ENCODE measurements at places on chromosomes 11 and 22.

- DNase-seq = no peak
These were observed 72.1 kb upstream of the SLC22A12 start for GRCh38 chr11:64518928-64519327.

DNA sequence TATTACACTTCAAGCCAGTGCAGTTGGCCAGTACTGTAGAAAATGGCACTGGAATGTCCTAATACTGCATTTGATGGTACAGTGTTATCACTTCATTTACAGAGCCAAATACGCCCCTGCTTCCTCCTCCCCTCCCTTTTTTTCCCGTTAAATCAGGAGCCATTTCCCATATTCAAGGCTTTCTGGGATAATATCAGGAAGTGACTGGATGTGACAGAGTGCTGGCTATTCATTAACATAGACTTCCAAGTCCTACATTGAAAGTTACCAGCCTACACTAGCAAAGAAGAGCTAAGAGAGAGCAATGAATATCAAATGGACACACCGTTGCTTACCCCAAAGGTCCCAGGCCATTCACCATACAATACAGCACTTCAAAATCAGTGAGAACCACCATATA is 32.1 kb upstream of the ABCC8 start:
- no peak for DNase-seq

DNA sequence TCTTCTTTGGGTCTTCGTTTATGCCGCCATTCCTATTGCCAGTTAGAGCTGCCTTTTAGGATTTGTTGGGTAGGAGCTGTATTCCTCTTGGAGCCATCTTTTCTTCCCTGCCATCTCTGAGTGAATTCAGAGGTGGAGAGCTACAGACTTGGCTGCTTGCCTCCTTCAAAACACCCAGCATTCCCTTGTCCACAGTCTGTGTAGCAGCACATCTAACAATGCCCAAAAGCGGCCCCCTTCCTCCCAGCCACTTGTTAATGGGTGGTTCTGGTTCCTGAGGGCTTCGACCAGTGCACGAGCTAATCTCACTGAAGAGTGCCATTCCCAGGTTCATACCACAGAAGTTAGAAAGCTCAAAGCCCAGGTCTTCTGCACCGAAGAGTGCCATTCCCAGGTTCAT is 37.7 kb downstream of the MARK2 start:
- DNase-seq = no peak

GRCh38 chr11:11584530-11584810 is 37.3 kb downstream of the GALNT18 start:
- no peak for DNase-seq

- no peak for DNase-seq
These were observed 172.3 kb downstream of the AASDHPPT start for GRCh38 chr11:106249617-106250239.

- DNase-seq = no peak
These were observed 35.3 kb downstream of the RTN4R start for GRCh38 chr22:20232781-20233180.

DNA sequence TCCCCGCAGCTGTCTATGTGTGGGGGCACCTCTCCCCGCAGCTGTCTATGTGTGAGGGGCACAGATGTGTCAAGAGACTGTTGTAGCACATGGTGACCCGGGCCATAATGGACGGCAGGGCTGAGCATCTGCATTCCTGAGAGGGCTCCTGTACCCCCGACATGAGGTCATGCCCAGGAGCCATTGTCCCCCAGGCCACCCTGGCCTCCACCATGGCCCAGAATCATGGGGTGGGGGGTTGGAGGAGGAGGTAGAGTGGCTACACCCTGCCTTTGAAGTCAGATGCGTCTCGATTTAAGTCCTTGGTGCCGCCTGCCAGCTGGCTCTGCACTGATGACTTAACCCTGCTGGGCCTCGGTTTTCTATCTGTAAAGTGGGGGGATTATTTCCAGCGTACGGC is 49.1 kb downstream of the ARHGAP8 start:
- DNase-seq = no peak

DNA sequence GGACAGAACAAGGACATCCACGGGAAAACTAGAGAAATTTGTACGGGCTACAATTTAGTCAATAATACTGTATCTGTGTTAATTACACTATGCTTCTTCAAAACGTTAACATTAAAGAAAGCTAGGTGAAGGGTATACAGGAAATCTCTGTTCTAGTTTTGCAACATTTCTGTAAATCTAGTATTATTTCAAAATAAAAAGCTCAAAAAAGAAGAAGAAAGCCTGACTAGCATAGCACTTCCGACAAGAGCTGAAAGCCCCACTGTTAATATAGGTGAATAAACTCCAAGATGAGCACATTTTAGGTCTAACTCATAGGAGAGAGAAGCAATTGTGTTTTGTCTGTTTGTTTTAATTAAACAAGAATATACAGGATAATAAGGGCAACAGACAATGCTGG is 299.7 kb downstream of the TTC28 start:
- DNase-seq = no peak

DNA sequence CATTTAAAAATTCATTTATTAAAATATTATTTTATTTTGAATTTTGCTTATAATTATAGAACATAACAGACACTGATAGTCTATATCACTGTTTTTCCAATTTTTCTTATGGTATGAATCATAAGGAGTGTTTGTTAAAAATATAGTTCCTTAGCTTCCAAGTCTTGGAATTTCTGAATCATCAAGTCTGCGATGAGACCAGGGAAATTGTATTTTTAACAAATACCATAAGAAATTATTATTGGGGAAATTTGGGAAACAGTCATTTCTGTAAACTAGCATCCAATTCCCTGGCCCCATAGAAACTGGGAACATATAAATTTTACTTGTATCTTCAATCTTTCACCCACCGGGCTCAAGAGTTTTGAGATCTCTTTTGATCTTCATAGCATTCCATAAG is 38.0 kb upstream of the PICALM start:
- DNase-seq = no peak

GRCh38 chr11:87878373-87878825 is 296.8 kb downstream of the RAB38 start:
- no peak for DNase-seq

DNA sequence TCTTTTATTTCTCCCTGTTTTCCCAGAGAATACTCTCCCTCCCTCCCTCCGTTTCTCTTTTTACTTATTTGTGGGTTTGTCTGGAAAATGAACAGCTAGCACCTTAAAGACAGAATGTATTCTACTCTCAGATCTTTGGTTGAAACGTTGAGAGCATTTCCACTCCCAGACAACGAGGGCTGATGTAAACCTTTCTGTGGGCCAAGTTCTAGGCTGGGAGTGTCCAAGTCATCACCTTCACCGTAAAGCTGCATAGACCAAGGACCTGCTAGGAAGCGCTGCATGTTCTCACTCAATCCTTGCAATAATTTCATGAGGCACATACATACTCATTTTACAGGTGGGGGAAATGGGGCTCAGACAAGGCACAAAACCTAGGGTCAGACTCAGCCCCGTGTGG is 32.4 kb downstream of the MYH9 start:
- no peak for DNase-seq

DNA sequence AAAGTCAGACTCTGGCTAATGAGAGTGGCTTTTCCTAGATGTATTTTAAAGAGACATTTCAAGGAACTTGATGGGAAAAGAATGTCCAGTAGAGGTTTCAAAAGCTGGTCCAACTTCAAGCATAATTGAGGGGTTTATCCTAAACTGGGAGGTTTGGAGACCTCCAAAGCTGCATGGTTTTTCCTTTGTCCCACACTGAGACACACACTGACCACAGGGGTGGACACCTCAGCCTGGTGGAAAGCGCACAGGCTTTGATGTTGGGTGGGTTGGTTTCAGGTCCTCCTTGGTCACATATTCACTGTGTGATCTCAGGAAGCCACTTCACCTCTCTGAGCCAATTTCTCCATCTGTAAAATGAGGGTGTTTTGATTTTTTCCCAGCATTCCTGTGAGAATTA is 4.0 kb downstream of the SPON1 start:
- DNase-seq = no peak

DNA sequence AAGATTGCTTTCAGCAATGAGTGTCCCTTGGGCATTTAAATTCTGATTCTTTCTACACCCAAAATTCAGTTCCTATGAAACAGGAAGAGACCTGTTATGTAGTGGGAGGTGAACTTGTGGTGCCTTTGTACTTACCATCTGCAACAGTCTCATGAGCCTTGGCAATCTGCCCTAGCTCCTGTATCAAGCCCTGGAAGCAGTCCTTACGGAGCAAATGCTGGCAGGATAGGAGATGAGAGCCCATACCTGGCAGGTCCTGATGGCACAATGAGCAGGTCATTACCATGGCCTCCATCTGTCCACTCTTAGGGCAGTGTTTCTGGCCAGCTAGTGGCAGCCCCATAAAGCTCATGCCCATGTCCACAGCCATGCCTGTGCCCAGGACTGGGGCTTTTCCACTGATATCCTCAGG is 10.8 kb downstream of the TRIM66 start:
- no peak for DNase-seq

All from amygdala (tissue), 56 donors.